ENCODE measurements at places on chromosomes 16 and 17. TPM values are rescaled to one million over a fixed set of nuclear protein-coding genes. Genes with fewer than 3 reads are reported as not detected.

GRCh38 chr17:80899402-80900268 lies 92.0 kb upstream of the CHMP6 start:
- H3K4me1 ChIP-seq, result no peaks in the 10 kb centered on the region
- no peak overlapping the region for H3K27ac ChIP-seq
- DNase-seq, result peak; percentile 74
- no peak overlapping the region for H3K4me3 ChIP-seq

GRCh38 chr16:73058221-73058615 lies 10.3 kb upstream of the ZFHX3 start:
- peaks cover 28% of the 10 kb centered on the region for H3K27me3 ChIP-seq
- H3K4me1 ChIP-seq, result no peaks in the 10 kb centered on the region
- peak; percentile 30 for DNase-seq
- H3K27ac ChIP-seq, result no peak overlapping the region

GRCh38 chr17:48262982-48263730 lies 155.6 kb downstream of the SNX11 start:
- no peaks in the 10 kb centered on the region for H3K36me3 ChIP-seq
- H3K4me3 ChIP-seq, result no peak overlapping the region
- peak; percentile 37 for DNase-seq
- H3K4me1 ChIP-seq, result peaks cover 14% of the 10 kb centered on the region
- H3K27me3 ChIP-seq, result no peaks in the 10 kb centered on the region

- no peaks in the 10 kb centered on the region for H3K4me1 ChIP-seq
- no peak overlapping the region for H3K4me3 ChIP-seq
- H3K27me3 ChIP-seq, result no peaks in the 10 kb centered on the region
- DNase-seq, result no peak
- H3K36me3 ChIP-seq, result no peaks in the 10 kb centered on the region
Measured at GRCh38 chr17:52148969-52149351, 9.6 kb downstream of the CA10 start.

- DNase-seq, result peak; percentile 3
- H3K4me3 ChIP-seq, result no peak overlapping the region
- H3K27me3 ChIP-seq, result no peaks in the 10 kb centered on the region
- H3K4me1 ChIP-seq, result no peaks in the 10 kb centered on the region
- H3K27ac ChIP-seq, result no peak overlapping the region
Measured at GRCh38 chr17:2689411-2690164, 22.0 kb downstream of the CLUH start.

- no peak overlapping the region for H3K27ac ChIP-seq
- H3K4me3 ChIP-seq, result no peak overlapping the region
- peaks cover 76% of the 10 kb centered on the region for H3K27me3 ChIP-seq
Measured at GRCh38 chr16:74770831-74771526, 3.6 kb downstream of the FA2H start.

GRCh38 chr16:77191259-77191969 lies 424 bp downstream of the MON1B start:
- H3K4me3 ChIP-seq, result peak overlapping the region; percentile 84
- H3K27me3 ChIP-seq, result no peaks in the 10 kb centered on the region
- H3K4me1 ChIP-seq, result peaks cover 9% of the 10 kb centered on the region
- H3K36me3 ChIP-seq, result peaks cover 37% of the 10 kb centered on the region

DNA sequence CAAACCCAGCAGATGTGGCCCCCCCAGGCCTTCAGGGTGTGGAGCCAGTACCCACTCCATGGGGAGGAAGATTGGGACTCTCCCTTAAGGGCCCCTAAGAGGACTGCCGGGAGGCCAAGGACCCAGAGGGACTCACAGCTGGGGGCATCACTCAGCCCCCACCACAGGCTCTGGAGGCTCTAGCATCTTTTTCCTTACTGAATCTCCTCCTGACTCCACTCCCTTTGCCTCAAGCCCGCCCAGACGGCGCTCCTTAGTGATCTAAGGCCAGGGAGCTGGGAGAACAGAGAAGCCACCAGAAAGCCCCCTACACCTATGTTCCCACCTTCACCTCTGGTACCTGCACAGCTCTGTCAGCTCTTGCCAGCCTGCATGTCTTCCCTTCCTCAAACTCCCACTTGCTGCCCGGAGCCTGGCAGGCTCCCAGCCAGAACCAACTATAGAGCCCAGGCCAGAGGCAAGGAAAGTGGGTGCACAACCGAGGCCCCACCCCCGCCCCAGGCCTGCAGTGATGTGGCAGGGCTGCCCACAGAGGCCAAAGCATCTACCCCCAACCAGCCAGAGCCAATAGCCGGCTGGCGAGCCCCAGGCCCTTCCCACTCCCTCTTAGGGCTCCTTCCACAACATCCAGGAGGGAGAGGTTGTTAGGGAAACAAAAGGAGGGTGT lies 22.3 kb upstream of the MPO start:
- no peaks in the 10 kb centered on the region for H3K36me3 ChIP-seq
- no peak overlapping the region for H3K27ac ChIP-seq
- H3K27me3 ChIP-seq, result no peaks in the 10 kb centered on the region
- peaks cover 4% of the 10 kb centered on the region for H3K4me1 ChIP-seq
- no peak overlapping the region for H3K4me3 ChIP-seq
- no peak for DNase-seq

GRCh38 chr17:28956861-28957260 lies 5.5 kb upstream of the PHF12 start:
- H3K27me3 ChIP-seq, result peaks cover 52% of the 10 kb centered on the region
- H3K27ac ChIP-seq, result no peak overlapping the region
- no peak overlapping the region for H3K4me3 ChIP-seq
- no peaks in the 10 kb centered on the region for H3K36me3 ChIP-seq

DNA sequence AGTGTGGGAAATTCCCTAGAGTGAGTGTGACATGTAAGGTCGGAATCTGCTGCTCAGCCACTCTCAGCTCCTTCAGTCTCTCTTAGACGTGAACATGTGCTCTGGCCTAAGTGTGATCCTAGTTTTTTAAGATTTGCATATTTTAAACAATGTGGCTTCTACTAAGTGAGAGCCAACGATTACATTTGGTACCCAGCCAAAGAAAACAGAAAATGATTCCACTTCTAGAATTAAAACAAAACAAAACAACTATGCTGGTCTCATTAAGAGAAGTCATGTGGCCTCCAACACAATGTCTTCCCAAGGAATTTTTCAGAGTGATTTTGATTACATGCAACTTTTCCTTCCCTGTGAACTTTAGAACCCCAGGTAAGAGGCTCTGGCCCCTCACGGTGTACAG lies 10.1 kb downstream of the TMEM238L start:
- no peaks in the 10 kb centered on the region for H3K27me3 ChIP-seq
- no peak overlapping the region for H3K4me3 ChIP-seq
- no peaks in the 10 kb centered on the region for H3K4me1 ChIP-seq
- H3K36me3 ChIP-seq, result no peaks in the 10 kb centered on the region
- no peak overlapping the region for H3K27ac ChIP-seq
- no peak for DNase-seq

DNA sequence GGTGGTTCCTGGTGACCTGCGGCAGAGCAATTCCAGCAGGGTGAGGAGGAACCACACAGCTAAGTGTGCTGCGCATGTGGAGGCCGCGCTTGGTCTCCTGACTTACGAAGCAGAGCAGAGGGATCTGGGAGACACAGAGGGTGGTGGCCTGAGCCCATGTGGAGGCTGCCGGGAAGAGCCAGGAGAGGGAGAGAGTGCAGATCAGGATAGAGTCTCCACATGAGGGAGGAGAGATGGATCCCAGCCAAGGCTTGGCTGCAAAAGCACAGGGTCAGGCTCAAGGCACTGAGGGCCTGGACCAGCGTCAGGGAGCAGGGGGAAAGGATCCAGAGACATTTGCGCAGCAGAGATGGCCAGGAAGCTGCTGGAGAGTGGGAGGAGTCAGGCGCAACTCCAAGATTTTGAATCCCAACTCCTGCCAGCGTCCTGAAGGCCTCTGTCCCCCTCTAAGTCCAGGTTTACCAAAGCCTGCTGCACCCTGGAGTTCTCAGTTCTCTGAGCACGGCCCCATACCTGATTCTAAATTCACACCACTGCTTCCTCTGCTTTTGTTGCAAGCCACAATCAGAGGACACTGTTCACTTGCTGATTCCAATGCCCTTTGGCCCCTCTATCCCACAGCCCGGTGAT lies 11.3 kb upstream of the MLLT6 start:
- H3K4me1 ChIP-seq, result peaks cover 18% of the 10 kb centered on the region
- no peak overlapping the region for H3K4me3 ChIP-seq
- no peak overlapping the region for H3K27ac ChIP-seq
- DNase-seq, result no peak
- no peaks in the 10 kb centered on the region for H3K36me3 ChIP-seq

DNA sequence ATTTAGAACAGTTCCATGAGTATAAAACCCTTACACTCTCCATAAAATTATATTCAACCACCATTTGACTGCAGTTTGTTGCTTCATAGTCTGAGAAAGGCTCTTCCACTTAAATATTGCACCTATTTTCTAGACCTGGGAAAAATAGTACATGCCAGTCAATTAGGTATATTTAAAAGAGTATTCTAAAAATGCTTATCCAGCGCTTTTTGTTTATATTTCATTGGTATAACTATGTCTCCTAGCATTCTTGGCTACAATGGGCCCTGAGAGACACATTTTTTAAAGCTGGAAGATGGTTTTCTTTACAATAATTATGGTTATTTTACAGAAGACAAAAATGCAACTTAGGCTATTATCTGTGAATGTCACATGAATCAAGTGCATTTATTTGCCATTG lies 439.4 kb downstream of the KCNJ18 start:
- no peak overlapping the region for H3K4me3 ChIP-seq
- DNase-seq, result no peak
- no peaks in the 10 kb centered on the region for H3K4me1 ChIP-seq
- H3K27ac ChIP-seq, result no peak overlapping the region

- DNase-seq, result peak; percentile 72
- peaks cover 54% of the 10 kb centered on the region for H3K4me1 ChIP-seq
- H3K27ac ChIP-seq, result peak overlapping the region; percentile 99
- H3K36me3 ChIP-seq, result peaks cover 50% of the 10 kb centered on the region
Measured at GRCh38 chr16:85613604-85614337, 649 bp downstream of the GSE1 start.

Gene MAPT
- total RNA-seq, result 1.1 TPM

Gene KRT33A
- not detected for total RNA-seq

Gene OR2C1
- not detected for total RNA-seq

Gene GLP2R
- total RNA-seq, result not detected
